ENCODE measurements at places on chromosomes 6 and 20.
A peak's percentile ranks its signal among the peaks of the same experiment; 100 is the strongest.

- DNase-seq = peak; percentile 32
These were observed 77.3 kb downstream of the DTD1 start for GRCh38 chr20:18665135-18665534.

DNA sequence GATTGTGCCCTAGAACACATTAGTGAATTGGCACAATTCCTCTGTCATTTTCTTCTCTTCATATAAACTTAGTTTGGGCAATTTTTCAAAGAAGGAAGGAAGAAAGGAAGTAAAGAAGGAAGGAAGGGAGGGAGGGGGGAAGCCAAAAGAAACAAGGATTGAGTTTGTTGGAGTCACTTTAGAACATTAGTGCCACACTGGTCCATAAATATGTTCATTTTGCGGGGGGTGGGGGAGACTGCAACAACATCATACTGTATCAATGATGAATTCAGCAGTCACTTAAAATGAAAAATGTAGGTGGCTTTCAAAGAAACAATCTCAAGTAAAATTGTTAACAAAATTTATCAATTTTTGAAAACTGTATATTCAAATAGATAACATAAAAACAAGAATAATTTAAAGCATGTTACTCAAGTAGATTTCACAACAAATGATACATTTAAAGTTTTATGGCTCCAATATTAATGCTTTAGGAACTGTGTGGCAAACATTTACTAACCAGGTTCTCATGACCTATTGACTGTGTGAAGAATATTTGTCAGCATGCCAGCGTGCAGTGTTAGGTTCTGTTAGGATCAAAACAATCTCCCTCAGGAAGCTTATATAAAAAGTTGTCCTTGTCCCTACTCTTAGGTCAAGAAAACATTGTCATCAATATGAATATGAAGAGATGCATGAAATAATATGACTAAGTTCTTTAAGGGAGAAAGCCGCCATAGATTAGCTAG lies 208.1 kb upstream of the AGPAT4 start:
- DNase-seq = no peak

- peak; percentile 53 for DNase-seq
These were observed at the start of gene BMP2 for GRCh38 chr20:6767536-6768227. TSS of gene BMP2 (plus strand) at chr20:6767686. CDS start at chr20:6770127, 2,441 bp downstream.

DNA sequence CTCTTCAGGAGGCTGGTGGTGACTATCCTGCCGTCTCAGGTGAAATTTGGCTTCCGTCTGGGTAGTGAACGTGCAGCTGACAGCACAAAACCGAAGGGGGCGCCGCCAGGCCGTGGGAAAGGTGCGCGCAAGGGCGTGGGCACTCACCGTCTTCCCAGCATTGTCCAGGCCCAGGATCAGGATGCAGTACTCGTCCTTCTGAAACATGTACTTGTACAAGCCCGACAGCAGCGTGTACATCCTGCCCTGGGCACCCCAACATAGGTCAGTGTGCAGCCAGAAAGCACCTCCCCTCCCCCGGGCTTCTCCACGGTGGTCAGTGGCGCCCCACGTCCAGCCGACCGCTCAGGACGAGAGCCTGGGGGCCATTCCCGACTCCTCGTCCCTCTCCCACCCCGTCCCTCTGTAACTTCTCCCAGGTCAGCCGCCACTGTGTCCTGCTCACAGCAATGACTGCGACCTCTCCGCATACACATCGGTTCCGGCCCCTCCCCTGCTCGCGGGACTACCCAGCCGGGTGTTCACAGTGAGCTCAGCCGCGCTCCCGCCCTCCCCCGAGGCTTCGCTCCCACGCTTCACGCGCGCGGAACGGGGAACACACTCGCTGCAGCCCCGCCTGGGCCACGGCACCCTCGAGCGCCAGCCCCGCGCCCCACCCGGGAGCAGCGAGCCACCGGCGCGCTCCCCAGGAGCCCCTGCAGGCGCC lies 771 bp downstream of the ARFRP1 start:
- no peak for DNase-seq

DNA sequence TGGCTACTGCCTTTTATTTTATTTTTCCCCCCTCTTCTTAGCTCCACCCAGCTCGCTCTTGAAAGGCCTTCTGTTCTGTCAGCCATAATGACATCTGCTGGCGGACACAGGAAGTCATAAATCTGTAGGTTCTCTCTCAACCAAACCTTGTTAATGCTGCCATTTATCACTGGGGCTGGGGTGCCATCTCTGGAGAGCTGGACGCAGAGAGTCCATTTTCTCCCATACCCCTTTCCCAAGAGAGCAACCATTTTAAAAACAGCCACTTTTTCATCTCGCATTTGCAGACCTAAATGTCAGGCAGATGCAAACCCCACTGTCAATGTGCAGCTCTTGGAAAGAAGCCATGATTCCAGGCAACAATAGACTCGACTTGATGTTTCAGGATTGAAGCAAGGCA lies 13.0 kb upstream of the TSHZ2 start:
- DNase-seq = peak; percentile 75

DNA sequence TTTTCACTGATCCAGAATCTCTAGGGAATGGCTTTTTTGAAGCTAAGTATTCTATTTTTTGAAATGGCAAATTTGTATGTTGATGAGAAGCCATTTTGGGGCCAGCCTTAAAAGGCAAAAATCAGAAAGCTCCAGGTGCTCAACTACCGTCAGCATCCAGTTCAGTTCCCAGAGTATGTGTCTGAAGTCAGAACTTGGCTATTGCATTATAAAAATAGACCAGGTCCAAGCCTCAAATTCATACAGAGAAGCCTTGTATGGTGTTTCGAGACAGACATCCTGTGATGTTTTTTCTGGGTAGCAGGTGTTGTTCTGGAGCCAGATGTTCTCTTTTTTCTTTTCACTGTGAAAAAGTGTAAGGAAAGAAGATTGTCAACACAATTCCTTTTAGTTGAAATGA lies 68.2 kb downstream of the CCN2 start:
- no peak for DNase-seq

- no peak for DNase-seq
These were observed 17.1 kb upstream of the CST9L start for GRCh38 chr20:23585449-23585807.

- DNase-seq = no peak
These were observed 299.0 kb downstream of the DOK5 start for GRCh38 chr20:54774426-54774825.

DNA sequence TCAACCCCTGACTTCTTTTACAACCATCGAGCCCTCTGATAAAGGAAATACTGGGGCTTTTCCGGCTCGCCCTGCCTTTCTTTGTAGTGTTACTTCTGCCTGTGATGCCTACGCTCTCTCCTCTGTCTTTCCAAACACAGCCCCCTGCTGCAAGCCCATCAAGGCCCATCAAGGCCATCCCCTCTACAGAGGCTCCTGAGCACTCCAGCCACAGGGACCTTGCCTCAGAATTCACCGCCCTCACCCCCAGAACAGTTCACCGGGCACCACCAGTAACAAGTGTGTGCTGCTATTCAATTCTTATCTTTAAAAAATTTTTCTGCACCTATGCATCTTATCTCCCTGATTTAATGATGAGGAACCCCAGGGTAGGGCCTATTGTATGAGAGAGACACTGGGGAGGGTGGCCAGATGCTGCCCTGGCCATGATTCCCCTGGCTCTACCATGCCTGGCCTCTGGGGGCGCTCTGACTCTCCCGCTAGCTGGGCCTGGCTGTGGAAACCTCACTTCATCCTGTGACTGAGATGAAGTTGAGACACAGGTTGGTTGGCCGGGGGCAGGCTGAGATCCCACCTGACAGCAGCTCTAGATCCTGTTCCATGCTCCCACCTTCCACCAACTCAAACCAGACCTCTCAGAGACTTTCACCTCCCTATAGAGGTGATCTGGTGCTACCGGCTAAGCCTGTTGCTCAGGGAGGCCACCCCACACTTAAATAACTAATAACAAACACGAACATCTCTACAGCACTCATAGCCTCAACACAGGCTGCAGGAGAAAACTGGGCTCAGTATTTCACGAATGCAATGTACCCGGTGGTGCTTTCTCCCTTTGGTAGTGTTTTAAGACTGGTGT lies 19.2 kb upstream of the GLP1R start:
- no peak for DNase-seq

- no peak for DNase-seq
These were observed 132.6 kb downstream of the CEBPB start for GRCh38 chr20:50323209-50323608.

DNA sequence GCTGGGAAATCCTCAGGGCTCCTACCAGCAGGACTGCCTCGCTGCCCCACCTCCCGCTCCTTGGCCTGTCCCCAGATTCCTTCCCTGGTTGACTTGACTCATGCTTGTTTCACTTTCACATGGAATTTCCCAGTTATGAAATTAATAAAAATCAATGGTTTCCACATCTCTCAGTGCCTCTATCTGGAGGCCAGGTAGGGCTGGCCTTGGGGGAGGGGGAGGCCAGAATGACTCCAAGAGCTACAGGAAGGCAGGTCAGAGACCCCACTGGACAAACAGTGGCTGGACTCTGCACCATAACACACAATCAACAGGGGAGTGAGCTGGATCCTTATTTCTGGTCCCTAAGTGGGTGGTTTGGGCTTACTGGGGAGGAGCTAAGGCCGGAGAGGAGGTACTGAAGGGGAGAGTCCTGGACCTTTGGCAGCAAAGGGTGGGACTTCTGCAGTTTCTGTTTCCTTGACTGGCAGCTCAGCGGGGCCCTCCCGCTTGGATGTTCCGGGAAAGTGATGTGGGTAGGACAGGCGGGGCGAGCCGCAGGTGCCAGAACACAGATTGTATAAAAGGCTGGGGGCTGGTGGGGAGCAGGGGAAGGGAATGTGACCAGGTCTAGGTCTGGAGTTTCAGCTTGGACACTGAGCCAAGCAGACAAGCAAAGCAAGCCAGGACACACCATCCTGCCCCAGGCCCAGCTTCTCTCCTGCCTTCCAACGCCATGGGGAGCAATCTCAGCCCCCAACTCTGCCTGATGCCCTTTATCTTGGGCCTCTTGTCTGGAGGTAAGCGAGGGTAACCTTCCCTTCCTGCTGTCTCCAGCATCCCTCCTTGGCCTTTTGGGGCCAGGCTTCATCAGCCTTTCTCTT lies at the start of gene CFB:
Gene CFB, plus strand, starts transcription at position 589 of the 863 bp plus-strand sequence. Its CDS starts 127 bp downstream, at position 716.
- DNase-seq = no peak

DNA sequence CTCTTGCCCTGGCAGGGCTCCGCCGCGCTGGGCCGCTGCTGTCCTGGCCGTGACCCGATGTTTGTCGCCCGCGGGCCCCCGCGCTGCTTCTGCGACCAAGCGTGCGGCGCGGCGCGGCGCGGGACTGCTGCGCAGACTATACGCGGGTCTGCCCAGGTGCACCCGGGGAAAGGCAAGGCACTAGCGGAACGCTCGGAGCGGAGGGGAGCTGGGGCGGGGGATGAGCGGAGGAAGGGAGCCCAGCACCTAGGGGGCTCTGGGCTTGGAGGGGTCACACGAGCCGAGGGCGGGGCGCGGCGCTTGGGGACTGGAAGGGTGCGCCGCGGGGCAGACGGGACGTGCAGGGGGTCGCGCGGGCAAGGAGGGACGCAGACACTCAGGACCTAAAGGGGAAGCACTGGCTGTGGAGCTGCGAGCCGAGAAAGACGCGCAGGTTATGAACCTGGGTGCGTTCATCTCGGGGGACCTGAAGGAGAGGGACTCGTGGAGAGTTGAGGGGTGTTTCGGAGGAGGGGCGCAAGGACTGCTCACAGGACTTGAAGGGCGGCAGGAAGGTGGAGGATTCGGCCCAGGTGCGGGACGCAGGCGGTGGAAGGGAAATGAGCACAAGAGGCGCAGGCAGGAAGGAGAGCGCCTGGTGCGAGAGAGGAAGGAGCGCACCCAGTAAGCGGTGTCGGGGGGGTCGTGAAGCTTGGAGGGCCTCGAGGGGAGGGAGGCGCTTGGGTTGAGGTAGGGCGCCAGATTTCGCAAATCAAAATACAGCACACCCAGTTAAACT lies 40.8 kb upstream of the ZNFX1 start:
- no peak for DNase-seq

- no peak for DNase-seq
These were observed 1.5 kb downstream of the PYGB start for GRCh38 chr20:25249198-25249931.

- DNase-seq = no peak
These were observed 117.1 kb upstream of the PTPRT start for GRCh38 chr20:43306837-43307236.

DNA sequence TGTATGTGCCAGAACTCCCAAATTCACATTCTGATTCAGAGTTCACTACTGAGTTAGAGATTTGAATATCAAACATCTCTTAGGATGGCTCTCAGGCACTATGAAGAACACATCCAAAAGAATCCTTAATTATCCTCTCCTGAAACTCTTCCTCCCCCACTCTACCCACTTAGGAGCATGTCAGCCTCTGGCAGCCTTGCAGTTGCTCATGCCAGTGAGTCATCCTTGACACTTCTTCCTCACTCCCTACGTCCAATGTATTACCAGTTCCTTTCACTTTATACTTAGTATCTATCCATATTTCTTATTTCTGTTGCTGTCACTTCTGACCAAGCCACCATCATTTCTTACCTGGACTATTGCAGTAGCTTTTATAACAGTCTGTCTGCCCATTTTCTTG lies 192.0 kb upstream of the IMPG1 start:
- DNase-seq = no peak

GRCh38 chr20:51360451-51361201 lies 181.9 kb downstream of the NFATC2 start:
- DNase-seq = no peak

- DNase-seq = no peak
These were observed 59.9 kb upstream of the PMEPA1 start for GRCh38 chr20:57769756-57770155.

- no peak for DNase-seq
These were observed 38.4 kb downstream of the ALDH8A1 start for GRCh38 chr6:134911547-134911946.

GRCh38 chr6:142008016-142008735 lies 124.5 kb upstream of the GJE1 start:
- no peak for DNase-seq

DNA sequence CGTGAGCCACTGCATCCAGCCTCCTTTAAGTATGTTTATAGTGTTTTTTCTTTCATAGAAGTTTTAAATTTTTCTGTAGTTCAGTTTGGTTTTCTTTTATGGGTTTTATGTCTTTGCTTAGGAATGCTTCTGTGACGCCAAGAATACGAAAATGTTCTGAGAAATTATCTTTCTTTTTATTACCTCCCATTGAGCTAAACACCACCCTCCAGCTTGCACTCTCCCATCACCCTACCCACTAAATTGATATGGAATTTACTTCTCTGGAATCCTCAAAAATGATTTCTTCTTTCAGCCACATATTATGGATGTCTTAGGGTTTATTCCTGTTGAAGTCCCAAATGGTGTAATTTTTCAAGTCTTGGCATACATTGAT lies 38.1 kb downstream of the JARID2 start:
- no peak for DNase-seq

DNA sequence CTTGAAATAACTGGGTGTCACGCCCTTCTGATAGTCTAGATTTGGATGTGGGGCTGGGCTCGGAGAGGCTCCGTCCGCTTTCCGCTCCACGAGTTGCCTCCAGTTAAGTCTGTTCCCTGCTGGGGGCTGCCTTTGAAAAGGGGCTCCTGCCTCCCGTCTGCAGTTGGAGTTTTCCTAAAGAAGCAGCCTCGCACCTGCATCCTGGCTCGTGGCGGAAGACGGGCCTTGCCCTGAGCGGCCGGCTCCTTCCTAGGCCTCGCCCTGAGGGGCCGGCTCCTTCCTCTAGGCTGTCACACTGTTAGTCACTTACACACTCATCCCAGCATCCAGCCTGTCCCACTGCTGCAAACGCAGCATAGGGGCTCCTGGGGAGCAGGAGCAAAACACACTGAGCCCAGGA lies 74.4 kb downstream of the SMOC2 start:
- no peak for DNase-seq

GRCh38 chr6:40408786-40409542 lies 178.2 kb downstream of the LRFN2 start:
- no peak for DNase-seq

Measured in NCI-H510A (cell line).